Left kidney (tissue), 8 donors: ENCODE measurements at places on chromosomes 16 and 17. TPM values are rescaled to one million over a fixed set of nuclear protein-coding genes. Genes with fewer than 3 reads are reported as not detected.

ZP2 gene
- 0.08 TPM for polyA plus RNA-seq

PRR35 gene
- 6.6 TPM for polyA plus RNA-seq

PRRT2 gene
- 19.4 TPM for polyA plus RNA-seq

MRPL58 gene
- polyA plus RNA-seq, result 28.0 TPM

KRTAP3-1 gene
- not detected for polyA plus RNA-seq

PLA2G10 gene
- 0.88 TPM for polyA plus RNA-seq

RNF222 gene
- polyA plus RNA-seq, result 0.07 TPM

SEC14L5 gene
- 0.12 TPM for polyA plus RNA-seq

GRCh38 chr16:83473926-83474650 lies 333.7 kb upstream of the HSBP1 start:
- DNase-seq, result no peak

DNA sequence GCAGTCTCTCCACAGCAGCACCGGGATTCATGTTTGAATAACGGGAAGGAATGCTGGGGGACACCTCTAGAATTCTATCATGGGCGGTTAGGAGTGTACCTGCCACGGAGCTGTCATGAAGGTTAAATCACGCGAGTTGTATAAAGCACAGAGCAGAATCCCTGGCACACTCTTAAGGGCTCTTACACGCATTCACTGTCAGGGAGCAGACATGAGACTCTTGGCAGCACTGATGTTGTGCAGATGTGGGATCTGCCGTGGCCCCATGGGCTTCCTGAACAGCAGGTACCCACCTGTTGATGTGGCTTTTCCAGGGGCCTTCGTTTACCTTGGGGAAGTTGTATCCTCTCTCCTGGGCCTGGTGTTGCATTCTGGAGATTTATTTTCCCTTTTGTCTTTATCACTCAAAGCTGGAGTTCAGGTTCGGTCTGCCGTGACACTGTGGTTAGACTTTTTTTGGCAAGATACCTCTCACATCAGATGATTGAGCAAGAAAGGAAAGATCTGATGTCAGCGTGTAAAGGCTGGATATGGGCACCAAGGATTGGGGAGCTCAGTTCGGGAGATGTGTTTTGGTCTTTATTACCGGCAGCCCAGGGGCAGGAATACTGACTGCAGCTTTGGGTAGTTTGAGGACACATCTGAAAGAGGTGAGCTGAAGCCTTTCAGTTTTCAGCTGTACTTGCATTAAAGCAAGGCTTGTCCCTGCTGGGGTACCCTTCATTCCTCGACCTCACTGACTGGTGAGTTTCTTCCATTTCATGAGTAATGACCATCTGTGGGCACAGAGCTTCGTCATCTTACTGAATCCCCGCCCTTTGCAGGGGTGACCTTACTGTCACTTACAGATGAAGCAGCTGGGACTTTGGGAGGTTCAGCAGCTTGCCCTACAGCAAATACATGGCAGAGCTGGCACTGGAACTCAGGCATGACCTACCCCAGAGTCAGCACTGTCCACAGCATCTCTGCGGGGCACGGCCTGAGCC lies 19.3 kb downstream of the KNOP1 start:
- DNase-seq, result no peak

DNA sequence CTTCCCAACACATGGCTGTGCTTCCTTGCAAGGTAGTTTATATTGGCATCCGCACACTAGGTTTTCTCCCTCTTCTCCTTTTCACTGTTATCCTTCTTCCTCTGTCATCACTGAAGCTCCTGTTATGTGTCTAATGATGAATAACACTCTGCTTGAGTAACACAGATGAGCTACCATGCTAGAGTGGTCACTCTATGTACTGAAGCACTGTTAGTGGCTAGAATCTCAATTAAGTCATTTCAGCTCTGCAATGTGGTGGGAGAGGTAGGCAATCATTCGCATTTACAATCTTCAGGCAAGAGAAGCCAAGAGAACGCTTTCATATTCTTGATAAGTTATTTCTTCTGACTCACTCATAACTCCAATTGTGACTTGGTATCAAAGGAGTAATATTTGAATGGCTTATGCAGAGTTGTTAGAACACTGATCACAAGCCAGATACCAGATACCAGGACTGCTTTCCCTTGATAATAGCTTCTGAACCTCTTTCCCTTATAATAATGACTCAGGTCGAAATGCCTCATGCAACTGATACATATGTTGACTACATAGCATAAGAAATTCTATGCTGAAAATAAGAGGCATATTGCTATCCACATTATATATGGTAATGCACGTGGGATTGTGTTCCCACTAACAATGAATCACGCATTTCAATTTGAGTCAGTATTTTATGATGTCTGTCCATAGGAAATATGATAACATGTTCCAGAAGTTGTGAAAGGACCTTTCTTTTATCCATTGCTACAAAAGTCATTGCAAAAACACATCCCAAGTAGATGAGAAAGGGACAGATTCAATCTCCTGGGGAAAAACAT lies 158.0 kb upstream of the HS3ST3A1 start:
- DNase-seq, result no peak

GRCh38 chr17:348692-349425 lies 3.7 kb downstream of the RPH3AL start:
- no peak for DNase-seq

GRCh38 chr17:76683921-76684745 lies 26.6 kb downstream of the MXRA7 start:
- DNase-seq, result no peak

DNA sequence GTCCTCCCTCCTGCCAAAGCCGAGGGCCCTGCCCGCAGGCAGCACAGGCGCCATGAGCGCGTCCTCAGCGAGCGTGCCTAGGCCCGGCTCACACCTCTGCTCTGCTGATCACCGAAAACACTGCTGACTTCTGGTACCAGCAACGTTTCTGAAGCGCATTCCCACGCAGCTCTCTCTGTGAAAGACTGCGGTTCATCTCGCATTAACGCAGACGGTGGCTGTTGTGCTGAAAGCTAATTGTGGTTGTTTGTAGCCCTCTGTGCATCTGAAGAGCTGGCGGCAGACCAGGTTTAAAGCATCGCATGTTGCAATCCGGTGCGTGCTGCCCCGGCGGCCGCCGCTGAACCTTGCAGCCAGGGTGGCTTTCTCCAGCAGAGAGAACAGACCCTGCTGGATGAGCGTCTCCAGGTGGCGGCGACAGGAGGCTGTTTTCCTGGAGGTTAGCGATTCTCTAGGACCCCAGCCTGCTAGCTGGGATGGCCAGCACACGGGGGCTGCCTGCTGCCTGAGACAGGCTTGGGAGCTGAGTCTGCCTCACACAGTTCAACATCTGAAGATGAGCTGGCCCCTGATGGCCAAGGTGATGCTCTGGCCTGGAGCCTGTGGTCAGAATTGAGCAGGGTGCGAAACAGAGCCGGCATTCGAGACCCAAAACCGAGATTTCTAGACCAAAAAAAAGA lies 49.8 kb upstream of the CHMP6 start:
- DNase-seq, result no peak

GRCh38 chr16:67120025-67120424 lies 10.3 kb downstream of the PHAF1 start:
- no peak for DNase-seq

GRCh38 chr17:51739245-51739886 lies 419.1 kb downstream of the CA10 start:
- DNase-seq, result no peak

- DNase-seq, result no peak
Observed at GRCh38 chr16:4556580-4556979, 440 bp downstream of the C16orf96 start.

DNA sequence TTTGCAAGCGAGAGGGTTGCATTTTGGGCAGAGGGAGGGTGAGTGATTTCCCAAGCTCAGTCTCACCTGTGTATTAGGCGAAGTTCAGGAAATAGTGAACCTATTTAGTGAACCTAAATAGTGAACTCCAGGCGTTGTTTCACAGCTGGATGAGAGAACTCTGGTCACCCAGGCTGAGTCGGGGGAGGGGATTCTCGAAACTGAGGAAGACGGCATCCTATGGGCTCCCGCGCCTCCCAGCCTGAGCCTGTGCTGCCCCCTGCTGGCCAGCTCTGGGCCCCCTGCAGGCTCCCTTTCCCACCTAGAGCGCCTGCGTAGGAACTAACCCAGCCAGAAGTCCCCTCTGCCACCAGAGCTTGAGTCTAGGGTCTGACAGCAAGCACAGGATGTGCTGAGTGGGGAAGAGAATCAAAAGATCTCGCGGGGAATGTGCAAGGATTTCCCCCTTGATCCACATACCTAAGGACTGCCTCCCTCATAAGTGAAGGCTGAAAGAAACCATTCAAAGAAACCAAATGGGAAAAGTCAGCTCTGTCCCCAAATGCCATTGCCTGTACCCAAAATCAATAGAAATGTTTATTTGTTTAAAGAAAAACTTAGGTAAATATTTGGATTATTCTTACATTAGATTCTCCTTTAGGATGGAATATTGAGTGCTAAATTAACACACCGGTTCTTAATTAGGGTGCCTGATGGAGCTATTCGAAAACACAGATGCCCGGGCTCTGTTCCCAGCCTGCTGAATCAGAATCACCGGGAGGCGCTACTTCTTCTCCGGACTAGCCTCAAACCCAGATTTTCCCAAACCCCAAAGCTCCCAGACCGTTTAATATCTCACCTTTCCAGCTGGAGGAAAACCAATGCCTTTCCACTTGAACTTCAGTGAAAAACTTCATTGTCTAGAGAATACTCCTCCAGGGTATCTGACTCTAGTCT lies 14.8 kb upstream of the MARVELD3 start:
- DNase-seq, result peak; percentile 75

GRCh38 chr17:63629627-63630026 lies 7.4 kb downstream of the MAP3K3 start:
- no peak for DNase-seq

GRCh38 chr17:79804856-79805696 lies 8.2 kb upstream of the CBX8 start:
- no peak for DNase-seq

- DNase-seq, result no peak
Observed at GRCh38 chr17:8029121-8029520, 9.7 kb upstream of the ALOX15B start.

DNA sequence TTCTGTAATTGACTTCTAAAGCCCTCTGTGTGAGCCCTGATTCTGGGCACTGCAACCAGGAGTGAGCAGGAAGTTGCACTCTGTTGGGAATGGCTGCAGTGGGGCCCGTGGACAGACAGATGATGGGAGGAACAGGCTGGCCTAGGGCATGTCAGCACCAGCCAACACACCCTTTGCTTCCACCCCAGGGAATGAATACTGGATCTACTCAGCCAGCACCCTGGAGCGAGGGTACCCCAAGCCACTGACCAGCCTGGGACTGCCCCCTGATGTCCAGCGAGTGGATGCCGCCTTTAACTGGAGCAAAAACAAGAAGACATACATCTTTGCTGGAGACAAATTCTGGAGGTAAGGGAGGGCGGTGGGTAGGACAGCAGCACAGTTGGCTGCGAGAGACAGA lies 10.8 kb upstream of the LPCAT2 start:
- no peak for DNase-seq

DNA sequence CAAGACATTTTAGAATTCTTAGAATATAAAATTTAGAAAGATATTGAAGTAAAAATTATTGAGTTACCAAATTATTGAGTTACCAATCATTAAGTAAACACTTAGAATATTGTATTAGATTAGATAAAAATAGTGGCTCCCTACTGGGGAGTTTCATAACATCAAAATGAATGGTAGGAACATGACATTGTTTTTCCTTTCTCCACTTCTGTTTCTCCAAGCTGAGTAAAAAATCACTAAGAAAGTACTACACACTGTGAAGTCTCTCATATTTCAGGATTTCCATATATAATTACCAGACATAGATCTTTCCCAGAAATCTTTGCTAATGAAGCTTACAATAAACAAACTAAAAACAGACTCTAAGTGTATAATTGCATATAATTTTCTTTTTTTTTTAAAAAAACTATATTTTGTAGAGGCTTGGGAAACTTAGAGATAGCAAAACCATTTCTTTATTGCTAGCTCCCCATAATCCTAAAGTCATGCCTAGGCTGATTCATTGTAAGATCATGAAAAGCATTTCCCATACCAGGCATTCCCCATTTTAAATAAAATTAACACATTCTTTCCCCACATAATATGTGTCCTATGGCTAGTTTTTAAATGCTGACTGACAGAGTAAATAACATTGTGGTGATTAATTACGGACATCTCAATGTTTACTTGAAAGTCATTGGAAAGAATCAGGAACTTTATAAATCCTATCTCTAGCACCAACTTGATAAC lies 1408.7 kb upstream of the GOT2 start:
- DNase-seq, result no peak

DNA sequence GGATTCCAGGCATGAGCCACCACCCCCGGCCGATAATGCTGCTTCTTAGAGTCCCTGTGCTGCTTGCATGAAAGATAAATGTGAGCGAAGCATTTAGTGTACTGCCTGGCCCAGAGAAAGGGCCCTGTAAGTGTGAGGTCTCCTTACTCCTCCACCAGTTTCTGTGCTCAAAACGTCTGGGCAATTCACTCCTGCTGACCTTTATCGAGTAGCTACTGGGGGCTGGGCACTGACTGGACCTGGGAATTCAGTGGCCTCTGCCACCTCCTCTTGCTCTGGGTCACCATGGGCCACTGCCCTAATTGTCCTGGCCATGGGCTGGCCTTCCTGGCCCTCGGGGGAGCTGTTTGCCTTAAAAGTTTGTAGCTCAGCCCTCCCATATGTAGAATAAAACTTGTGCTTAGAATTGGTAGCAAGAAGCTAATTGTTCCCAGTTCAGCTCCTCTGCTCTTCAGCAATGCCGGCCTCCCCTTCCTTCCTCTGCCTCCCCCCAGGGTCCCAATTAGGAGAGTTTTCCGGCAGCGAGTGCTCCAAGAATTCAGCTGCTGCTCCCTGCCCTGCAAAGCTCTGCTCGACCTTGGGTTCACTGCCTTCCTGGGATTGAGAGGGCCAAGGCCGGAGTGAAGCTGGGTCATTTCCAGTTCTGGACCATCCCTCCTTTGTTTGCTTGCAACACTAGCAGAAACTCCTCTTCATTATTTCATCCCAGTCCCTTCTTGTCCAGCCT lies 98.9 kb upstream of the CDC42EP4 start:
- DNase-seq, result no peak

DNA sequence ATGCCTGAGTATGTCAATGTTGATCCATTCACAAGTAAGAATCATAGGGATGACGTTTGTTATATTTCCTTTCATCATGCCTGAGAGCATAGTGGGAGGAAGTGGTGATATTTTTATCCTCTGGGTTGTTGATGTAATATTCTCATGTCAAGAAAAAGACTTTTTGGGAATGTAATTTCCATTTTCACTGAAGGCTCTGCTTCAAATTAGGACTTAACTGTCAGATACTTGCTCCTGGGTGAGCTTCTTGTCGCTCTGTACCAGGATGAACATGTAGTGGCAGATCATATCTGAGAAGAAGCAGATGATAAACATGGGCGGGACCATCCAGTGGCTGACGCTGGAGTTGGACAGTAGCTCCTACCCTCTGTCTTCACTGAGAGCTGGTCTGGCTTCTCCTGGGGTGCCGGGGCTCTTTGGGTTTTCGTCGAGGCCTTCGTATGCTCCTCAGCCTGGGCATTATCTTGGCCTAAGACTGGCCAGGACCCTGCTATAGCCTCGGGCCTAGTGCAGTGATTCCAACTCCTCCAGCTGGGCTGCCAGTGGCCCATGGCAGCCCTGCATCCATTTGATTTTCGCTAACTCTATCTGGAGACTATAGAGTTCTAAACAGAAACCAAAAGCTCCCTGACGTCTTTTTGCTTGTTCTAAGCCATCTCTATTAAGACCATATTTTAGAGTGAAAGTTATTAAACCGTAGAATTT lies 19.7 kb downstream of the CYB5B start:
- DNase-seq, result no peak
